ENCODE measurements at places on chromosomes 5 and 9. TPM values are rescaled to one million over a fixed set of nuclear protein-coding genes. Genes with fewer than 3 reads are reported as not detected.

GRCh38 chr9:95182854-95183563 lies 134.5 kb downstream of the FANCC start:
- DNase-seq, result no peak

DNA sequence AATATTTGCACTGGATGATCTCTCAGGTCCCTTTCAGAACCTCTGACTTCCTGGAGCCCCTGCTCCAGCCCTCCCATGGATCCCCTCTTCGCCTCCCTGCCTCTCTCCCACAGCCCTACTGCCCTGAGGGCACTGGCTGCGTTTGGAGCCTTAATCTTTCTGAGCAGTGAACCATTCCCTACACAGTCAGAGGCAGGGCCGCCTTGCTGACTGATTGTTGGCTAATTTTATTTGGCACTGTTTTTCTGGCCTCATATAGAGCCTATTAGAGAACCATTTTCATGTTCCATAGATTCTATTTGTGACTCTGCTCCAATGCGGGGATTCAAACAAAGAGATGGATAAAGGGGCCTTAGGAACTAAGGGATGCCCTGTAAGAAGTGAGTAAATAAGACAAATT lies 91.1 kb downstream of the BRINP1 start:
- no peak for DNase-seq

GRCh38 chr9:17251100-17251499 lies 116.3 kb downstream of the CNTLN start:
- no peak for DNase-seq

DNA sequence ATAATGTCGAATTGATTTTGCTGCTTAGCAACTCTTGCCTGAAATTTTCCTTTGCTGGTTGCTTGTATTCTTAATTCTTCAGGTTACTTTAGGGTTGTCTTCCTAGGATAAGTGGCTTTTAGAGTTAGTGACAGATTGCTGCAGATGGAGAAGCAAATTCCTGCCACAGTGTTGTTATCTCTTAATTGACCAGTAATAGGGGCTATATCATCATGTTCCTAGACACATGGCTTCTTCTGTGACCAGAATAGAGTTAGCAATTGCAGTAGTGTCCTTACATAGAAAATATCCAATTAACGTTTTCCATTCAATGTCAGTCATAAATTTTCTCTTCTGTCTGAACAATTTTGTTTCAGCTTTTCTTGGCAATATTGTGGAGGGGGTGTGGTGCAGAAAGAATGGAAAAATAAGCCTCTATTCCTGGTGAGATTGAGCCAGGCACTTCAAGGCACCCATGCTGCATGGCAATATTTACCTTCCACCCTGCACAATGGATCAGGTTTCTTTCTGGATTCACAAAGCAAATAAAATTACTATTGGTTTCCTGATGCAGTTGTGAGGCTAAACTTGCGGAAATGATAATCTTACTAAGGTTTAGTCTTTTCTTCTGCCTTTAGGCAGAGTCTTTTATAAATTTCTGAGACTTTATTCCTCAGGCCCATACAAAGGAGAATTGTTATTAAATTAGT lies 1481.5 kb downstream of the EFNA5 start:
- no peak for DNase-seq

DNA sequence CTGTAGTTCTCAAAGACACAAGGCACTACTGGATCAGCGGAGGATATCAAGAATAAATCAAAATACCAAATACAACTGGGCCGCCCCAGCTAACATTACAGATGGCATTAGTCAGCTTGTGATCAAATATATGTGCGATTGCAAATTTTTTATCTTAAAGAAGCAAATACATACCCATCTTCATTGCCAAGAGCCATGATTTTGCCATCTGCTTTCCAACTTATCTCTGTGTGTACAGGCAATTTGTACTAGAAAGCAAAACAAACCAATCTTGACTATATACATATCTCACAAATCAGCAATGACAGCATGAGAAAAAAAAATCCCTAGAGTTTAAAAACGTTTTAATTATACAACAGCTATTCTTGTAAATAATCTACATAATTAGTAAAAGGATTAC lies 20.3 kb downstream of the GEMIN5 start:
- no peak for DNase-seq

DNA sequence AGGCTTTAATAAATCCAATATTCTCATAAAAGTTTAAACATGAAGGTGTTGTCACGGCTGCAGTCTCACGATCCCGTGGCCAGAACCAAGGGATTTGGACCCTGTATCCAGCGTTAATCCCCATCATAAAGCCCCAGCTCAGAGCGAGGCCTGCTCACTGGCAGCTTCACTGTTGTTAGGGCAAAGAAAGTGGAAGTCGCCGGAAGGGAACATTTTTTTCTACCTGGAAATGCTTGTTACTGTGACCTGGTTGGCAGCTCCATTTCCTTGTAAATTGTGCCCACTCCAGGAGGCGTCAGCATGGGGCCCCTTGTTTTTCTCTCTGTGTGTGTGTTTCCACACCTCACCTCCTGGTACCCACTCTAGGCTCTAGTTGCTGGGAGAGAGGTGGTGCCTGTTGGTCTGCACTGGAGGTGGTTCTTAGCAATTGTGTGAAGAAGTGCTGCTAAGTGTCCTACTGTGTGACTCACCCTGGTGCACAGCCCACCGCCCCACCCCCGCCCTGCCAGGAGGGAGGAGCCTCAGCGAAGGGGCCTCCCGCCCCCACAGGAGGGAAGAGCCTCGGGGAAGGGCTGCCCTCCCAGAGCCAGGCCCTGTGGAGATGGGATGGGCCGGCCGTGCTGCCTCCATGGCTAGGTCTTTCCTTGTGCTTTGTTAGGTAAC lies 105.1 kb downstream of the EHMT1 start:
- DNase-seq, result no peak

Gene DND1
- 1.9 TPM for total RNA-seq
